Karpas-422 (cell line): ENCODE measurements at places on chromosomes 6 and 20.

GRCh38 chr6:81937296-81937937 lies 184.9 kb upstream of the TENT5A start:
- no peaks in the 10 kb centered on the region for H3K4me1 ChIP-seq
- H3K27me3 ChIP-seq, result no peaks in the 10 kb centered on the region
- no peak overlapping the region for H3K4me3 ChIP-seq
- no peaks in the 10 kb centered on the region for H3K36me3 ChIP-seq
- no peak overlapping the region for H3K27ac ChIP-seq

GRCh38 chr6:95478941-95479340 lies 98.4 kb upstream of the MANEA start:
- no peaks in the 10 kb centered on the region for H3K4me1 ChIP-seq
- H3K36me3 ChIP-seq, result no peaks in the 10 kb centered on the region
- no peak overlapping the region for H3K27ac ChIP-seq
- no peaks in the 10 kb centered on the region for H3K27me3 ChIP-seq
- H3K4me3 ChIP-seq, result no peak overlapping the region

GRCh38 chr6:52893221-52893620 lies 16.3 kb downstream of the GSTA3 start:
- H3K27me3 ChIP-seq, result no peaks in the 10 kb centered on the region
- H3K27ac ChIP-seq, result no peak overlapping the region
- H3K4me3 ChIP-seq, result no peak overlapping the region
- no peak for DNase-seq

DNA sequence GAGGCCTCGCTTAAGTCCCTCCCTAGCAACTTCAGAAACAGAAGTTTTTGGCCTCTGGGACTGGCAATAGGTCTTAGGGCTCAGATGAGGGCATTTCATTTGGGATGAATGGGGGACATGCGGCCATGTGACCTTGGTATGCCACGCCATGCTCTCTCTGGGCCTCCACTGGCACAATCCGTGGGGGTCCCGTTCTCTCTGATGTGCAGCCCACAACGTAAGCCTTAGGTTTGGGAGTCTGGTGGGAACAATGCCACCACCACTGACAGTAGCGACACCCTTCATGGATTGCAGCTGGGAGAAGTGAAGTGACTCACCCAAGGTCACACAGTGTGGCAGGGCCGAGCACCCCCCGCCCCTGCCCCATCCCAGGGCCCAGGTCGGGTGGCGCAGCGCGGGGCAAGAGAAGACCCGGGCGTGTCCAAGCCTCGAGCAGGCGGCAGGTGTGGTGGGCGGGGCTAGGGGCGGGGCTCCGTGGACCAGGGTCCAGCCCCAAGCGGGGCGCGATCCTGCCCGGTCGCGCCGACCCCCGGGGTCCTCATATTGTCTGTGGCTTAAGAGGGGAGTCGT lies 864 bp upstream of the CEBPB start:
- no peak overlapping the region for H3K27ac ChIP-seq
- peak overlapping the region; percentile 94 for H3K4me3 ChIP-seq
- DNase-seq, result no peak
- H3K4me1 ChIP-seq, result peaks cover 14% of the 10 kb centered on the region
- no peaks in the 10 kb centered on the region for H3K27me3 ChIP-seq
- H3K36me3 ChIP-seq, result peaks cover 3% of the 10 kb centered on the region; the same call in 1 of the 2 replicates

DNA sequence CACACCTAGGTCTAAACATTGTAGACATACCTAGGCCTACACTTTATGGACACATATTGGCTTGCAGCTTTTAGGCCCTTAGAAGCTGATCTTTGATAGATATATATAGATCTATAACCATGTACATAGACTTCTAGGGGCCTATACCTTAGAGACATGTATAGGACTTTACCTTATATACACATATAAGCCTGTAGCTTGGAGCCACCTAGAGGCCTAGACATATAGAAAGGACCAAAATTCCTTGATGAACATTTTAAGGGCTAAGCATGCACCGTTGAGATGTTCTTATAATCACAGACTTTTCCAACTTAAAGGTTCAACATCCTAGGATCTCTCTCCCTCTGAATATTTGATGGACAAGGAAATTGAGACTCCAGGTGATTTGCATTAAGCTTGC lies 371.7 kb upstream of the SASH1 start:
- H3K27ac ChIP-seq, result no peak overlapping the region
- no peak overlapping the region for H3K4me3 ChIP-seq
- DNase-seq, result peak; percentile 63
- H3K36me3 ChIP-seq, result no peaks in the 10 kb centered on the region
- H3K27me3 ChIP-seq, result no peaks in the 10 kb centered on the region

DNA sequence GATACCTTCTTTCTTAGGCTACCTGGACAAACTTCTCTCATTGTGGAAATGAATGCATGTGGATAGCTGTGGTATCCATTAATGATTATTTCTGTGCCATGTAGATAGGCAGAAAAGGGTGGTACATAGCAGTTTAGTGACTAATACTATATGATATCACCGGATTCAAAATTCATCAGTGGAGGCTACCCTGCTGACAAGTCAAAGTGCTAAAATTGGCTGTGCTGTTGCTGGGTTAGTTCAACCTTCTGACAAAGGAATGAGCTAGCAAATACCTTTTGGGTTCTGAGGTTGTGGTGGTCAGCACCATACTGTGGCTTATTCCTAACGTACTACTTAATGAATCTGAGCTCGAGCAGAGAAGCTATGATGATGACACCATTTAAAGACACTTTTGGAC lies 109.1 kb downstream of the TFAP2B start:
- DNase-seq, result no peak
- no peaks in the 10 kb centered on the region for H3K27me3 ChIP-seq
- no peak overlapping the region for H3K27ac ChIP-seq
- no peaks in the 10 kb centered on the region for H3K36me3 ChIP-seq

DNA sequence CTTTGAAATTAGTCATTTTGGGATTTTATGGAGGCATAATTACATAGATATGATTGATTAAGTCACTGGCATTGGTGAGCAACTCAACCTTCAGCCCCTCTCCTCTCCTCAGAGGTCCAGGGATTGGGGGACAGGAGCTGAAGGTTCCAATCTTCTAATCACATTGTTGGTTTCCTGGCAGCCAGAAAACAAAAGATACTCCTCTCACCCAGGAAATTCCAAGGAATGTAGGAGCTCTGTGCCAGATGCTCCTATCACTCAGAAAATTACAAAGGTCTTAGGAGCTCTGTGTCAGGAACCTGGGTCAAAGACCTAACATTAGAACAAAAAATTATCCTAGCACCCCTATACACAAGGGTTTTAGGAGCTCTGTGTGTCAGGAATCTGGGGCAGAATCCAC lies 679.7 kb upstream of the ID4 start:
- no peak for DNase-seq
- no peak overlapping the region for H3K4me3 ChIP-seq
- no peaks in the 10 kb centered on the region for H3K36me3 ChIP-seq
- no peaks in the 10 kb centered on the region for H3K27me3 ChIP-seq
- no peaks in the 10 kb centered on the region for H3K4me1 ChIP-seq
- no peak overlapping the region for H3K27ac ChIP-seq

DNA sequence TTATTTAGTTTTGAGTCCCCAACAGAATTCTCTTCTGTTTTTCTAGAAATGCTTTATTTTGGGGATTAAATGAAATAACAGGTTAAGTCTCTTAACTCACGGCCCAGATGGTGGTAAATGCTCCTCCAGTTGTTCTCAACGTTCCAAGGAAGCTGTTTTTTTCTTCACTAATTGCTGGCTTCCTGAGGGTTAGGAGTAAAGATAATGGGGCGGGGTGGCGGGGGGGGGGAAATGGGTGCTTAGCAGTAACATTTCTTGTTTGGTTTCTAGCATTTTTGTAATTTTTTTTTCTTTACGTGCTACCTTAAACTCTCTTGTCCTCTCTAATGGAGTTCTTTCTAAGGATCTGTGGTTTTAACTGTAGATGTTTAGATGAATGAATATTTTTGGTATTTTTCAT lies 2.2 kb downstream of the SRSF3 start:
- DNase-seq, result no peak
- H3K36me3 ChIP-seq, result peaks cover 65% of the 10 kb centered on the region
- H3K4me3 ChIP-seq, result peak overlapping the region; percentile 91
- H3K27ac ChIP-seq, result peak overlapping the region; percentile 32
- no peaks in the 10 kb centered on the region; the same call in 1 of the 2 replicates for H3K27me3 ChIP-seq
